AG04450 (cell line): ENCODE measurements at places on chromosomes 3 and 15. TPM values are rescaled to one million over a fixed set of nuclear protein-coding genes. Genes with fewer than 3 reads are reported as not detected.

DNA sequence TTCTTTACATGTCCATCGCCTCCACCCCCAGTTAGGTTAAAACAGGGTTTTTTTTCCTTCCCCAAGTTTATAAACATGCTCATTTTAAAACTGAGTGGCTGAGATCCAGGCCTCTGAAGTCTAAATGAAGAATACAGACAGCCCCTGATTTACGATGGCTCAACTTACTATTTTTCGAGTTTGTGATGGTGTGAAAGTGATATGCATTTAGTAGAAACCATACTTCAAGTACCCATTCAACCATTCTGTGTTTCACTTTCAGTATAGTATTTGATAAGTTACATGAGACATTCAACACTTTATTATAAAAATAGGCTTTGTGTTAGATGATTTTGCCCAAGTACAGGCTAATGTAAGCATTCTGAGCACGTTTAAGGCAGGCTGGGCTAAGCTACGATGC is 30.5 kb upstream of the GNB5 start:
- DNase-seq: no peak

DNA sequence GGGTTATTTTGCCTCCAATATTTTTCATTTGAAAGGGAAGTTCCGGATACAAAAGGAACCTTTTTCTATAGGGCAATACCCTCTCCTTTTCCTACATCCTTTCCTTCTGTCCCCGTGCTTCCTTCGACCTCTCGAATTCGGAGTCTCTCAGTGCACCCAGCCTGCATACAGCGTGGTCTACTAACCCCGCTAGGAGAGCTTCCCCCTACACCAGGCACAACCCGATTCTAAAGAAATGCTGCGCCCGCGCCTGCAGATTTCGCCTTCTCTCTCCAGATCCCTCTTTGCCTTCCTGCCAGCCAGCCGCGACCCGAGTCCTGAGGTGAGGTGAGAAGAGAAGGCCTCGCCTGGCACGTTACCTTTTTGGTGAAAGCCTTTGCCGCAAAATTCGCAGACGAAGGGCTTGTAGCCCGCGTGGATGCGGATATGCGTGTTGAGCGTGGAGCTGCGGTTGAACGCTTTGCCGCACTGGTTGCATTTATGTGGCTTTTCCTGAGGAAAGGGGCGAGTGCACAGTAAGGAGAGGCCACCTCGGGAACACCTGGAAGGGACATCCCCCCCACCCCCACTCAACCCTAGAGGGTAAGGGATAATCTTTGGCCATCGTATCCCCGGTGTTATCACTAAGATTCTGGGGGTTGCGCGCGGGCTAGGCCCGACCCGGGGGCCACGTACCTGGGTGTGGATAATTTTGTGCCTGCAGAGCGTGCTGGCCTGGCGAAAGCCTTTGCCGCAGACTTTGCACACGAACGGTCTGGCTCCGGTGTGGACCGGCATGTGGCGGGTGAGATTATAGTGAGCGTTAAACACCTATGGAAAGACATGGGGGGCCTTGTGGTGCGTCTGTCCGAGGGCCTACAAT is 2.3 kb downstream of the FEZF2 start:
- no peak for DNase-seq

- DNase-seq: no peak
Measured at GRCh38 chr15:95440712-95441111, 889.8 kb upstream of the NR2F2 start.

SPINK8 gene
- polyA plus RNA-seq: not detected in 2 replicates

RETNLB gene
- not detected in 2 replicates for polyA plus RNA-seq
